ENCODE measurements at places on chromosomes 5 and 9.

DNA sequence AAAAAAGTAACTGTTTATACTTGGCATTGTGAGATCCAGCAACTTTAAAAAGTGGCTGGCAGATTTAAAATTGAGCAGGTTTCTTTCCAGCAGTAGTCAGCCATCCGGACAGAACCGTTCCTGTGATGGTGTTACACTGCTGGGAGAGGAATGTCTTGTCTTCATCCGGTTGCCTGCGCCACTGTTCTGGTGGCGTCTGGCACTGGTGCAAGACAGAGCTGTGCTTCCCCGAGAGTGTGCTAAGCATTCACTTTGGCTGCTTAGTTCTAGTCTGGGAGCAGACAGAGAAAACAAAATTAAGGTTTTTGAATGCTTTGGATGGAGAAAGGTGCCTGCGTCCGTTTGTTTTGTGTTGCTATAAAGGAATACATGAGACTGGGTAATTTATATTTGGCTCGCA lies 35.5 kb upstream of the CREBRF start:
- DNase-seq, result no peak

DNA sequence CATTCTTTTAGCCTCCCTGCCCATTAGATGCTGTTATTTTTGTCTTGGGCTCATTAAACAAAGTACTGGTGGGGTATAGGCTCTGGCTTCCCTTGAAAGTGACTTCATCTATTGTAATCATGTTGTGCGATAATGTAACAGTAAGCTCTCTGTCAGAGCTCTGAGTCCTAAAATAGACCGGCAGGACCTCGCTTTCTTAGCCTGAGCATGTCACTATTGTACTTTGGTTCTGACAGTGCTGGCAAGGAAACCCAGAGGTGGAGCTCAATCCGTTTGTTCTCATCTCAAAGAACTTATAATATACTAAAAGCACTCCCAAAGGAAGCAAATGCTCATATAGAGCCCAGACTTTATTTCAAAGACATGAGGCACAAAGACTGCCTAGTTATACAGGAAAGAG lies 339.1 kb upstream of the CCNH start:
- DNase-seq, result no peak

DNA sequence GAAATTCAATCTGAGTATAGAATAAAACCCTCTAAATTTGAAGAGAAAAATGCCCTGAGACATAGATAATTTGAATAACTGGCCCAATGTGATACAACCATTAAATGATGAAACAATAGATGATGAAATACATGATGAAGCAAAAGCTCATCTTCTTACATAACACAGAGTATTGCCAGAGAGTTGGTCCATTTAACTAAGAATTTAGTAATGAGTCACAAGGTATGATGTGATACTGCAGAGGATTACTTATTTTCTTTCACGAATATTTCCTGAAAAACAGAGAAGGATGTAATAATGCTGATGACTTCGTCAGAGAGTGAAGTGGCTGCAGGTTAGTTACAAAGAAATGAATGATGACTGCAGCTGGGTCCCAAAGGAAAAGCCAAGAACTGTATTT lies 379.3 kb downstream of the CDH12 start:
- DNase-seq, result no peak

DNA sequence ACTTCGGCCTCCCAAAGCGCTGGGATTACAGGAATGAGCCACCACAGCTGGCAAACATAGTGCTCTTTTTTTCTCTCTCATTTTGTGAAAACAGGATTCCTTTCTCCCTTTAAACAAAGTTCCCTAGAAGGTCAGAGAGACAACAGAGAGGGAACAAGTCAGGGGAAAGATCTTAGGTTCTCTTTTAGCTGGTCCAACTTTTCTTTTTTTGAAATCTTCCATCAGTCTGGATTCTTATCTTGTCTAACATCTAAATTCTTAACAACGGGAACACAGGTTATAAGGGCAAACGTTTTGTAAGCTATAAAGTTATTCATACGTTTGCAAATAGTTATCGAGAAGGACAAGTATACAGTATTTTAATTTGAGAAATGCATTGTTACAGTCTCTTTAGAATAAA lies 224.1 kb upstream of the TBCA start:
- no peak for DNase-seq

GRCh38 chr5:175576096-175576495 lies 81.8 kb upstream of the HRH2 start:
- no peak for DNase-seq

- no peak for DNase-seq
These were observed 153.2 kb upstream of the MEF2C start for GRCh38 chr5:89036166-89036565.

- no peak for DNase-seq
These were observed 290.1 kb downstream of the ADAMTS6 start for GRCh38 chr5:65191554-65192135.
